Epithelial cell of proximal tubule (primary cell): ENCODE measurements at places on chromosomes 13 and 19. TPM values are rescaled to one million over a fixed set of nuclear protein-coding genes. Genes with fewer than 3 reads are reported as not detected.

DNA sequence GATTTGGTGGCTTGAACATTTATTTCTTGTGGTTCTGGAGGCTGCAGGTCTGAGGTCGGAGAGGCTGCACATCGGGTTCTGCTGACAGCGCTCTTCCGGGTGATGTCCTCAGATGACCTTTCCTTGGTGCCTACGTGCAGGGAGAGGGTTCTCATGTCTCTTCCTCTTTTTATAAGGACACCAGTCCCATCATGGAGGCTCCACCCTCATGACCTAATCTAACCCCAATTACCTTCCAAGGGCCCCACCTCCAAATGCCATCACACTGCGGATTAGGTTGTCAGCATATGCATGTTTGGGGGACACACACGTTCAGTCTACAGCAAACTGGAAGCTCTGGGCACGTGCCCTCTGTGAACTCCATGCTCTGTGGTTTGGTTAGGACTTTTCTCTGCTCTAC lies 338.6 kb downstream of the FGF9 start:
- DNase-seq: no peak

DNA sequence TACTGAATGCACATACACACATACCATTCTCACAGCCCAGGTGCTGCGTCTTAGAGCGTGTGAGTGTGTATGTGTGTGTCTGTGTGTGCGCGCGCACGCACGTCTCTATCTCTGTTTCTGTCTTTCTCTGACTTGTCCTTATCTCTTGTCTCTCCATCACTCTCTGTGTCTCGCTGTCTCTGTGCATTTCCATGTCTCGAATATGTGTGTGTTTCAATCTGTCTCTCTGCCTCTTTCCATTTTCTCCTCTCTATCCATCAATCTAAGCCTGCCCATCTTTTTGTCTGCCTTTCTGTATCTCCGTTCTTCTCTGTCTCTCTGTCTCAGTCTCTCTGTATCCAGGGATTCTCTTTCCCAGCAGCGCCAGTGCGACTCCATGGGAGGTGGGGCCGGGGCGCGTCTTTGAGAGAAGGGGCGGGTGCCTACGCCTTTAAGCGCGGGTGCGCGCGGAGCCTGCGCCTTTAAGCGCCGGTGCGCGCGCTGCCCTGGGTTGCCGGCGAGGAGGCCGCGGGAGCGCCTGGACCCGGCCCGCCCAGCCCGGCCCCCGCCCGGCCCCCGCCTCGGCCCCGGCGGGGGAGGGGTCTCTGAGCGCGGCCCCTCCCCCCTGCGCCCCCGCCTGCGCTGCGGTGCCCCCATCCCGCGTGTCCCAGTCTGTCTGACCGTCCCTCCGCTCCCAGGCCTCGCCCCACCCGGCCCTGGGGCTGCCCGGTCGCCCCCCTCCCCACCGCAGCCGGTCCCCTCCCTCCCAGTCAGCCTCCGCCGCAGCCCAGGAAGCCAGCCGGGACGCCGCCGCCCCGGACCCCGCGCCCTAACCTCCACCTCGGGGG lies at the start of gene LRFN3:
TSS of gene LRFN3 (plus strand) at position 464 of the 827 bp plus-strand sequence. CDS start 3,052 bp downstream, outside the sequence.
- DNase-seq: no peak

DNA sequence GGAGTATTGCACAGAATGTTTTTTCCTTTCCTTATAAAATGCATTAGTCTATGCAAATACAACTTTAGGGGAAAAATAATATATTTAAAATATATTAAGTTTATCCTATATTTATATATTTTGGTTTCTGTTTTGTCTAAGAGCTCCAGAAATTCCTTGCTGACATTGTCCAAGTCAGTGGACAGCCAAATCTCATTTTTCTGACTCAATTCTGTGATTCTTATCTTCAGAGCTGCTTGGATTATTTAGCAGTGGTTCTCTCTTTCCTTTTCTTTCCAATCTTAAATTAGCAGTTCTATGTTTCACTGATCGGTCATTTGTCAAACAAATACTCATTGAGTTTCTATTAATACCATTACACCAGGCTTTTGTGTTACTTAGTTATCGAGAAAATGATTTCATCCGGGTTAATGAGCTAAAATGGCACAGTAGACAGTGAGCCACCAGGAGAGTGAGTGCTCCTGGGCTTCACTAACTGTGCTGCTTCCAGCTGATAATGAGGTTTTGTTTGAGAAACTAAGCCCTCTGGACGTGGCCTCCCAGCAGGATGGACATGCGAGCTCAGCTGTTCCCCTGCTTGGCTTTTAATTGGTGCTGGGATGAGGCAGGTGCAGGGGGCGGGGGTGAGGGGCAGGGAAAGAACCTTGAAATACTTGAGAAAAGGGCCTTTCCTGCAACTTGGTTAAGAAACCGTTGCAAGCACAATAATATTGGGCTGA lies 44.0 kb downstream of the ATP11A start:
- DNase-seq: no peak

DNA sequence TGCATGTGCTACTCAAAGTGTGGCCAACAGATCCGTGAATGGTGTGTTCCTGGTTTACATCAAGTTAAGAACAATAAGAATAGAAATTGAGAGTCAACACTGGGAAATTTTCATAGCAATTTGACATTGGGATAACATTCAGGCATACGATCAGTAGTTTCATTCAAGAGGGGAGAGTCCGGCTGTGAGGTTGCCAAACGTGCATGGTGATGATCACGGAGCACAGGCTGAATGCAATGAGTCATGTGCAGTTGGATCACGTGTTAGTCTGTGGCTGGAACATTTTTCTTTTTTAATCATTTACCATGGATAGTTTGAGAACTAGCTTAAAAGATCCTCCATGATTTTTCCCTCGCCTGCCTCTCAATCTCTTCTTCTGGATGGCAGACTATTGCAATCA lies 2.5 kb upstream of the DCT start:
- DNase-seq: peak; percentile 85

DNA sequence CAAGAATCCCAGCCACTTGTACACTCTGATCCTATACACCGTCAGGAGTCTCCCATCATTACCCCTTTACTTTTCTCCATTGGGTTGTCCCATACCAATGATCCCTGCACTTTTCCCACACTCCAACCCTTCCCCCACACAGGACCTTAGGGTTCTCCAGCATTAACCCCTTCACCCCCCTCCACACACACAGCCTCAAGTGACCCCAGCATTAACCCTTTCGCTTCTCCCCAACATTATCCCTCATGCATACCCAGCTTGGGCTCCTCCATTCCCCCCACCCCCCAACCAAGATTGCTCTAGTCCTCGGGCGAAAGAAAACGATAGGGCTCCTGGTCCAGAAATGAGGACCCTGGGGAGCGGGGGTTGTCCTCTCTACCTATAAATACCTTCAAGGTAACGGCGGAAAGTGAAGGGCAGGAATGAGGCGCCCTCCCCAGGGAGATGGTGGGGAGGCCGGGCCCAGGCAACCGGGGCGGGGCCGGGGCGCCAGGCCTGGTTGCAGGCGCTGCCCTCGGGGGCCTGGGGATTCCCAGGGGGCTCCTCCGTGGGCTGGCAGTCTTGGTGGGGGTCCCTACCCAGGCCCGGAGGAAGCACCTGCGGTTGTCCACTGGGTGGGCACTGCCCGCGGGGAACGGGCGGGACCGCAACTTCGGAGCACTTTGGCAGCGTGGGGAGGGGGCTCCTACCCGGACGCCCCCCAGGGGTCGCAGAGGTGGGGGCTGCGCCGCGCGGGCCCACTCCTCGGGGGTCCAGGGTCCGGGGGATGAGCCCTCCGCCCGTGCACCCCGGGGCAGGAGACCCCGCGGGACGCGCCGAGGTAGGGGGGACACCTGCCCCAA lies 757 bp downstream of the WIZ start:
- DNase-seq: no peak

DNA sequence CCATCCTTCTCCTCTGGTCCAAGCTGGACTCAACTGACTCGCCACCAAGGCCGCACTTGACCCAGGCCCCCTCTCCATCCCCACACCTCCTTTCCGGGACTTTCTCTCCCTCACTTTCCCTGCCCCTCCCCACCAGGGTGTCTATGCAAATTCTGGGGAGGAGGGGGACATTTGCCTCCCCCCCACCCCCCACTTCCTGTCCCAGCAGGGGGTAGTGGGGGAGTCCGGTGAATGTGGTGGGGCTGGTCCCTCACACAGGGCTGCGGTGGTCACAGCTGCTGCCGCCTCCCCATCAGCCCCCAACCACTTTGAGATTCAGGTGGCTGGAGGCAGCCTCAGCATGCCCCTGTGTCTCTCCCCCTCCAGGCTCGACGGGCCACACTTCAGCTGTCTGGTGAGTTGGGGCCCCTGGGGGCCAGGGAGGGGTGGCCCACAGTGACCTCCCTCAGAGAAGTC lies 870 bp downstream of the SPIB start:
- no peak for DNase-seq

DNA sequence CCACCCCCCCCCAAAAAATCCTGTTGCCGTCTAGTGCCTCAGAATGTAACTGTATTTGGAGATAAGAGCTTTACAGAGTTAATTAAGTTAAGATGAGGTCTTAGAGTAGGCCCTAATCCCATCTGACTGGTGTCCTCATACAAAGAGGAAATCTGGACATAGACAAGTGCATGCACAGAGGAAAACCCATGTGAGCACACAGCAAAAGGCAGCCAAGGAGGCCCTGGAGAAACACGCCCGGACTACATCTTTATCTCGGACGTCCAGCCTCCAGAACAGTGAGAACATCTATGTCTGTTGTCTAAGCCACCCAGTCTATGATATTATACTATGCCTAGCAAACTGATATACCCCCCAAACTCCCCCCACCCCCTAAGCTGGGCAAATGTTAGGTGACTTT lies 193.8 kb downstream of the KATNAL1 start:
- no peak for DNase-seq

DNA sequence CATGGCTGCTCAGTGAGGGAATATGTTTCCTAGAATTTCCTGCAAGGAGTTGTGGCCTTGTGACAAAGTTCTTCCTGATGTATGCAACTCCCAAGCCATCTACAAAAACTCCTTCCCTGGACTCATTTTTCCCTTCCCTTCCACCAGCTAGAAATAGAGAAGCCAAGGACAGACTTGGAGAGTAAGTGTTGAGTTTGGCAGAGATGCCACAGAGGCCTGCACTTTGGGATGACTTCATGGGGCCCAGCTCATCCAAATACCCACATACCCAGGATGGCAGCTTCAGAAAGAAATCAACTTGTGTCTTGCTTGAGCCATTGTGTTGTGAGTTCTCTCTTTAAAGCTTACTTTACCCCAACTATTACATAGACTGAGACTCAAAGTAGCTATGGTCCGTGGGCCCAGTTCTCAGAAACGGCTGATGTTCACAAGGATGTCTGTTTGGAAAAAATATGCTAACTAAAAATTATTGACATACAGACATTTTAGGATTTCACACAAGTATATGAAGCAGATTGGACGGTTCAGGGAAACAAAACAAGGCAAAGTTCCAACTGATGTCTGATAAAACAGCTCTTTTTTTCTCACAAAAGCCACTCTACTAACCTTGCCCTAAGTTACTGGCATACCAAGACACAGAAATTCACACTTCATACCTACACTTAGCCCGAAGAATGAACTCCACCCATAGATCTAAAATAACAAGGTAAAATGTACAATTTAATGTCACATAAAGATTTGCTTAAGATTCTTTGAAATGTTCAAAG lies 107.9 kb downstream of the NALCN start:
- DNase-seq: no peak

KLK15 gene
- not detected in 2 replicates for total RNA-seq

PLPP2 gene
- 45.2 and 51.7 TPM in 2 replicates for total RNA-seq

OLFM4 gene
- total RNA-seq: 0.07 TPM in 1 of 2 replicates, not detected in the other
